ENCODE measurements at places on chromosomes 2 and 18.

- H3K4me3 ChIP-seq = no peak overlapping the region
- no peaks in the 10 kb centered on the region for H3K27me3 ChIP-seq
- H3K27ac ChIP-seq = no peak overlapping the region
- H3K36me3 ChIP-seq = no peaks in the 10 kb centered on the region
- no peaks in the 10 kb centered on the region for H3K4me1 ChIP-seq
Observed at GRCh38 chr2:16079637-16080036, 139.3 kb downstream of the MYCN start.

GRCh38 chr2:197281421-197281820 is 29.2 kb downstream of the ANKRD44 start:
- no peaks in the 10 kb centered on the region for H3K27me3 ChIP-seq
- DNase-seq = no peak
- no peak overlapping the region for H3K27ac ChIP-seq
- no peak overlapping the region for H3K4me3 ChIP-seq

DNA sequence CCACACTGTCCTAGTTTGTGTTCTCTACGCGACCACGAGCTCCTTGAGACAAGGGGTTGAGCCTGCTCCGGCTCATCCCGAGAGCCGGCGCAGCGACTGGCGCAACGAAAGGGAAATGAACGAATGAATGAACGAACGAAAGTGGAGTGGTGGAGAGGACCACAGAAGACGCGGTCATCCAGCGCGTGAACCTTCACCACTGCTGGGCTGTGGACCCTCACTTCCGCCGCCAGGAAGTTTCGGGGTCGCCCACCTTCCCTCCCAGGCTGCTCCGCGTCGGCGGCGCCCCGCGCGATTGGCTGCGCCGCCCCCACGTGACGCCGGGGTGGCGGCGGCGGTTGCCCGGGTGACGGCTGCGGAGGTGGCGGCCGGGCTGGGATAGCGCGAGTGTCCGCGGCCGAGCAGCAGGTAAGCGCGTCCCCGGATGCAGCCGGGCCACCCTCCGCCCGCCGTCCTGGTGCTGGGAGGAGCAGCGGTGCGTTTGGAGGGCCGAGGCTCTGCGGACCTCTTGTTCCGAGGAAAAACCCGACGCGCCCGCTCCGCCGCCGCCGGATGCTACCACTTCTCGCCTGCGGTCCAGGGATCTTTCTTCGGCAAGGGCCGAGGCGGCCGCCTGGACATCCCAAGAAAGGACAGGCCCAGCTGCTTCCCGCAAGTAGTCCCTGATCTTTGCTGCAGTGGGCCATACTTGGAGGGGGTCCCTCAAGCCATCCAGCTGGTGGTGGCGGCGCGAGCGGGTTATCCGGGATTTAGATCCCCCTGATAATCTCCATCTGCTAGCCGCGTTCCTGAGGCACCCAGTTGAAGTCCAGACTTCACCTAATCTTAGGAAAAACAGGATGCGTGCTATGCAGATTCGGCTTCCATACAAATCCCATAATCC is at the start of gene ARMC9:
Gene ARMC9, plus strand, starts transcription at position 341 of the 883 bp plus-strand sequence. CDS start 7,608 bp downstream, outside the sequence.
- peaks cover 25% of the 10 kb centered on the region for H3K27me3 ChIP-seq
- H3K27ac ChIP-seq = peak within 1 kb of the TSS; percentile 76
- no peaks in the 10 kb centered on the region for H3K36me3 ChIP-seq
- DNase-seq = peak; percentile 76
- peaks cover 14% of the 10 kb centered on the region for H3K4me1 ChIP-seq
- peak within 1 kb of the TSS; percentile 88 for H3K4me3 ChIP-seq

GRCh38 chr2:74385396-74385795 is 5.3 kb upstream of the DCTN1 start:
- no peaks in the 10 kb centered on the region for H3K27me3 ChIP-seq
- peaks cover 13% of the 10 kb centered on the region for H3K4me1 ChIP-seq
- no peak for DNase-seq
- H3K36me3 ChIP-seq = peaks cover 3% of the 10 kb centered on the region

All from activated CD8-positive, alpha-beta T cell treated with anti-CD3 and anti-CD28 coated beads, Interleukin-2, amount 10 ng/mL, durations not matched to agents 7 days and 5 days (primary cell).